Stimulated activated effector memory CD8-positive, alpha-beta T cell treated with anti-CD3 and anti-CD28 coated beads, Interleukin-12 subunit alpha, Interleukin-12 subunit beta, amount 100 ng/mL, for 72 hours (primary cell): ENCODE measurements at places on chromosomes 12 and 14.

DNA sequence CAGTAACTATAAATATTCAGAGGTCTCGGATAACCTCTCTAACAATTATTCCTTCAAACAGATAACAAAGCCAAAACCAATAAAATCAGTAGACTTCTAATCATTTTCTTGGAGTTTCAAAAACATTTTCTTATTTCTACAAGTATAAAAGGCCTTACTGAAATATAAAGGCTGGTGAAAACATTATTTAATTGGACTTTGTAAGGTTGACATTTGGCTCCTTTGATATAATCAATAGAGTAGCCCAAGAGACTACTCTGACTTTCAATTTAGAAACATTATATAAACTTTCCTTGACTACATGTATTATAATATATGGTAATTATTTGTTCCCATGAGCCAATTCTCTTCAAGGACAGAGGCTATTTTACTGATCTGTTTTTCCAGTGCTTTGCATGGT lies 68.3 kb downstream of the OSBPL8 start:
- no peak for DNase-seq

DNA sequence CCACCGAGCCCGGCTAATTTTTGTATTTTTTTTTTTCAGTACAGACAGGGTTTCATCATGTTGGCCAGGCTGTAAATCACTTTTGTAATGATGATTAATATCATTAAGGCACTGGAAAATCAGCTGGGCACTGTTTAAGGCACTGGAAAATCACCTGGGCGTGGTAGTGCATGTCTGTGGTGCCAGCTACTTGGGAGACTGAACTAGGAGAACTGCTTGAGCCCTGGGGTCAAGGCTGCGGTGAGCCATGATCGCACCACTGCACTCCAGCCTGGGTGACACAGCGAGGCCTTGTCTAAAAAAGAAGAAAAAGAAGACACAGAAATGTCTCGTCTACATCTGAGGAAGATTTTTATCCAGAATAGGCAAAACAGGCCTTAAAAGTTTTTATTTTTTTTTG lies 12.7 kb downstream of the SLC11A2 start:
- no peak for DNase-seq

DNA sequence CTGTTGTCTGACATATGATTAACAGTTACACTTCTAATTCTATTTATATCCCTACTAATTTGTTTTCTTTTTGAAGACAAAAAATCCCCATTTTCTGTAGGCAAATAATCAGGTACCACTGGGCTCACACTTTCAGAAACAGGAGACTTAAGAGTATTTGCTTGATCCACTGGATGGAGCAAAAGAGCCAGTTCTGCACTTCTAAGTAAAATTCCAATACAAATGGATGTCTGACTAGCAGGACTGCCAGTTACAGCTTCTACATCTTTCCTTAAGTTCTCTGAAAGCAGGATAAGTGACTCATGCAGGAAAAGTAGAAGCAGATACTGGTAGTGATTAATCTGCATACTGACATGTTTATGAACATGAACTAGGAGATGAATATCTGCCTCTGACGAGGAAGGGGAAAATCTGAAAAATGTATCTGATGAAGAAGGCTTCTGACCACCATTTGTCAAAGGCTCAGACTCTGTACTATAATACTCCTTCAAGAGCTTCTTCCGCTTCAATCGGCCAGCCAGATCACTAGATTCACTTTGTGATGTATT lies 73.8 kb upstream of the ANKS1B start:
- no peak for DNase-seq

DNA sequence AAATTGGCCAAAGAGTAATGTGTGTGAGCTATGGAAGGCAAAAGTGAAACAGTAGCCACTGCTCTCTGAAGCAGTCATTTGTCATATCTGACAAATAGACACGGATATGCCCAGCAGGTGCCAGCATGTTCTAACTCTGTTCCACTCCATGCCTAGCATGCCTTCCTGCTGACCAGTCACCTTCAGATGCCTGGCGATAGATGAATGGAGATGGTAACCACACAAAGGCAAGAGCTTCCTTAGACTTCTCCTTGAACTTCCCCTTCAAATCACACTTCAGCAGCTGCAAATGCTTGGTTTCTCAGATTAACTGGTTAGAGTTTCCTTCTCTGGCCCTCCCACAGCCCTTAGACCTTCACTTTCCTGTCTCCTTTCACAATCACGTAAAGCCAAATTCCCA lies 429.9 kb downstream of the DAD1 start:
- DNase-seq, result no peak

- DNase-seq, result no peak
Measured at GRCh38 chr12:121252712-121253345, 42.9 kb downstream of the P2RX4 start.

- DNase-seq, result no peak
Measured at GRCh38 chr14:49915085-49915484, 22.2 kb downstream of the ARF6 start.

DNA sequence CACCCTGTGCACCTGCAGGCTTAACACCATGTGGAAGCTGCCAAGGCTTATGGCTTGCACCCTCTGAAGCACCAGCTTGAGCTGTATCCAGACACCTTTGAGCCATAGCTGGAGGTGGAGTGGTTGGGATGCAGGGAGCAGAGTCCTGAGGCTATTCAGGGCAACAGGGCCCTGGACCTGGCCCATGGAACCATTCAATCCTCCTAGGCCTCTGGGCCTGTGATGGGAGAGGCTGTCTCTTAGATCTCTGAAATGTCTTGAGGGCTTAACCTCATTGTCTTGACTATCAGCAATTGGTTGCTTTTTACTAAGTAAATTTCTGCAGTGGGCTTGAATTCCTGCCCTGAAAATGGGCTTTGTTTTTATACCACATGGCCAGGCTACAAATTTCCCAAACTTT lies 36.6 kb downstream of the CREBL2 start:
- DNase-seq, result no peak

DNA sequence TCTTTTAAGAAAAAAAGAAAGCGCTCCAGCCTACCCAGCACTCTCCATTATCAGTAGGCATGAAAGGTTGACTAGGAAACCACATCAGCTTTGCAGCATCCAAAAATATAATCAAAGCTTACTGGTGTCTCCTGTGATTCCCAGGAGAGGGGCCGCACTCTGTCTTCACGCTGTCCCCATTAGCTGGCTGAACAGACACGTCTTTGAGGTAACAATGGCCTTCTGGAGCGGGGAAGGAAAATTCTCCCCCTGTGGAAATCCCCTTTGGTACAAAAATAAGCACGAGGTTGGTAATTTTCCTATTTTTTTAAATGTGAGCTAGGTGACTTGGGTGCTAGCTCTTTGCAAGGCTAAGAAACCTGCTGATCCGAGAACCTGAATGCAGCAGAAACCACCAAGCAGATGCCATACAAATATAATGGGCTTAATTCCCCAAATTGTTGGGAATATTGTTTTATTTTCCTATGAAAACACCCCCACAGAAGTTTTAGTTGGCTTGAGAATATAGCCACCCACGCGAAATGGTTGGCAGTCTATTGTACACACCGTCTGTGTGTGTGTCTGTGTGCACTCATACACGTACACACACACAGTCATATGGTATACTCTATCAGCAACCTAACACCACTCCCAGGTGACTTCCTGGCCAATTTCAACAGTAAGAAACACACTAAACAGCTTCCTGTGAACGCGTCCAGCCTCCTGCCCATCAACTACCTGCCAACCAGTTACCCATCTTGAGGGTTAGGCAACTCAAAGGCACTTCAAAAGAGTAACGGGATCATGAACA lies 71.2 kb downstream of the KSR2 start:
- DNase-seq, result no peak
